GM04504 (cell line): ENCODE measurements at places on chromosomes 1 and 21.

DNA sequence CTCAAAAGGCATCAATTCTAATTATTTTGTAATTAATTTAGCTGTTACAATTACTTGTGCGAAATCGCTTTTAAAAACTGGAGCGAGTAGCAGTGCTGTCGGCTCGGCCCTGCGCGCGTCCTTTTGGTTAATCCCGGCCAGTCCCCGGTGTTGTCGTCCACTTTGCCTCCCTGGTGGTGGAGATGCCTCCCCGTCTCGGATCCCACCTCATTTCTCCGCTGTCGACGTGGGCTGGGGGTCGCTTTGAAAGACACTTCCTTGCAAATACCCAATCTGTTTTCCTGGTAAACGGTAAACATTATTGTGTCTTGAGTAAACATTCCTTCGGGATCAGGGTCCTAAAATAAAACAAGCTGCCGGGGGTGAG is 3.7 kb downstream of the FOXD3 start:
- DNase-seq: no peak

DNA sequence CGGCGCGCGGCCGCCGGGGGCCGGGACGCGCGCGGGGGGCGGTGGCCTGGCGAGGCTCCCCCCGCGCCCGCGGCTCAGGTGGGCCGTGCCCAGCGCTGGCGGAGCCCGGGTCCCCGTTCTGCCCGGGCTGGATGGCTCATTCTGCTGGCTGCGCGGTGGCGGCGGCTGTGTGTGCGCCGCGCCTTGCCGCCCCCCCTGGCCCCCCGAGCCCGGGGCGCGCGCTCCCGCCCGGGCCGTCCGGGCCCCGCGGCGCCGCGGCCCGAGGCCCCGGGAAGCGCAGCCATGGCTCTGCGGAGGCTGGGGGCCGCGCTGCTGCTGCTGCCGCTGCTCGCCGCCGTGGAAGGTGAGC is at the start of gene EPHB2:
TSS of gene EPHB2 (plus strand) at position 139 of the 349 bp plus-strand sequence. CDS start at position 283, 144 bp downstream.
- peak; percentile 12 for DNase-seq

DNA sequence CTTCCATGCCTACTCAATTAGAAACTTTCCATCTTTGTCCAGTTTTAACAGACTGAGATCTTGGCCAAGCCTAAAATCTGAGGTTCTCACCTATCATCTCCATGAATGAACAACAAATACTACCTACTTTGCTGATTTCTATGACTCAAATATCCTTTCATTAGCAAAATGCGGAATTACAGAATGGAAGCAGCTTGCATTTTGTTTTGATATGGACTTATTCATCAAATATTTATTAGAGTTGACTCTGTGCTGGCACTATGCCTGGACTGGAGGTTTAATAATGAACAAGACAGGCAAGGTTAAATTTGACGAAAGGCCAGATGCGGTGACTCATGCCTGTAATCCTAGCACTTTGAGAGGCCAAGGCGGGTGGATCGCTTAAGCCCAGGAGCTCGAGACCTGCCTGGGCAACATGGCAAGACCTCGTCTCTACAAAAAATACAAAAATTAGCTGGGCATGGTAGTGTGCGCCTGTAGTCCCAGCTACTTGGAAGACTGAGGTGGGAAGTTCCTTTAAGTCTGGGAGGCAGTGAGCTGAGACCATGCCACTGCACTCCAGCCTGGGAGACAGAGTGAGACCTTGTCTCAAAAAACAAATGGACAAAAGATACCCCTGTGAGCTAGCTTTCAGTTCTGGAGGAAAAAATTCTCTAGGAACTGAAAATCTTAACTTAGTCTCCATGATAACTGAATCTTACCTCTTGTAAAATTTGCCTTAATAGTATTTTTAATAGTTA is 29.4 kb upstream of the SOD1 start:
- DNase-seq: peak; percentile 3

DNA sequence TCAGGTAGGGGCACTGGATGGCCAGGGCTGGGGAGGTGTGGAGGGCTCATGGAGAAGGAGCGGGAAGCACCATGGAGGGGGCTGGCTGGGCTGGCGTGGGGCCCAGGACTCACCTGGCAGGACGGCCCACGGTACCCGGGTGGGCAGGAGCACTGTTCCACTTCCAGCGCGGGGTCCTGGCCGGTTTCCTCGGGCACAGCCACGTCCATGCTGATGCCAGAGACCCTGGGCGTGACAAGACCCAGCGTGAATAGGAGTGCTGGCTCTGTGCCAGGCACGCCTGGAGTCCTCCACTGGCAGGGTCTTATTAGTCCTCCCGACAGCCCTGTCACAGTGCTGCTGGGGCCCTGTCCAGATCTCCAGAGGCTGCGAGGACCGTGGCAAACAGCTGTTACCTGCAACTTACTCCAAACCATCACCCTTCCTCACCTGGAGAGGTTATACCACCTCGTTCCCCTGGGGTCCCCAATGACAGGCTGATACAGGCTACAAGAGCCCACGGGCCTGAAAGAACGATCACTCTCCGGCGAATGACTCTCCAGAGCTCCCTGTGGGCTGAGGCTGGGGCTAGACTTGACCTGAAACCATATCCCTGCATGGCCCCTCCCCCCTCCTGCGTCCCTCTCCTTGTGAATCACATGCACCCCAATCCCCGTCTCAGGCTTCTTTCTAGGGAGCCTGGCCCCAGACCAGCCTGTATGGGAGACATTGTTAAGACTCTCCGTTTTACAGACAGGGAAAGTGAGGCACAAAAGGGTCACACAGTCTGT is 62.1 kb downstream of the HSPG2 start:
- DNase-seq: no peak

DNA sequence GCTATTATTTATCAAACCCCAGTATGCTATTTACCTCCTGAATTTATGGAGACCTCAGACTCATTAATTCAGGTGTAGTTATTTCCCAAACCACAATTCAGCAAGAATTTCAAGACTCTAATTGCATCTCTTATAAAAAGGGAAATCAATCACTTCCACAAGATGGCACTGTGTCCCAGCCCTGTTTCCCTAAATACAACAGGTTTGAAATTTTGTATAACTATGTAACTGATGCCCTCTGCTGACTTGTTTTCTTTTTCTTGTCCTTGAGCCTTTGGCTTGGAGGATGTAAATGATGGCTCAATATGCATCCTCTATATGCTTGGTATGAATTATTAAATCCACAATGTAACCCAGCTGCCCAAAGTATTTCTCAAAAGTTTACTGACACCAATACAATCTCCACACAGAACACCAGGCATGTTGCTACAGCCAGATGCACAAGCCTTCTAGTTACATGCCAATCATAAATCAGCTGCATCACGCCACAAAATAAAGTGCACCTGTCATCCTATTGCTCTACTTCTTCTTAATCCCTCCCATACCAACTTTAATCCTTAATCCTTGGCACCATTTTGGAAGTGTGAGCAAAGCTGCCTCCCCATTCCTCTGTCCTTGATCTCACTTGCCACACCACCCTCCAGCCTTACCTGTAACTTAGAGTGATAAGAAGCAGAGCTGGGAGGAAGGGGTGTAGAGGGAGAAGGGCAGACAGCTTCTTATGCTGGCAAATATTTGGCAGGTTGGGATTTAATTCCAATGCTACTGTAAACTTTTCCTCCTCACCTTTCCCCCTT is 9.0 kb downstream of the C1orf105 start:
- DNase-seq: peak; percentile 41

DNA sequence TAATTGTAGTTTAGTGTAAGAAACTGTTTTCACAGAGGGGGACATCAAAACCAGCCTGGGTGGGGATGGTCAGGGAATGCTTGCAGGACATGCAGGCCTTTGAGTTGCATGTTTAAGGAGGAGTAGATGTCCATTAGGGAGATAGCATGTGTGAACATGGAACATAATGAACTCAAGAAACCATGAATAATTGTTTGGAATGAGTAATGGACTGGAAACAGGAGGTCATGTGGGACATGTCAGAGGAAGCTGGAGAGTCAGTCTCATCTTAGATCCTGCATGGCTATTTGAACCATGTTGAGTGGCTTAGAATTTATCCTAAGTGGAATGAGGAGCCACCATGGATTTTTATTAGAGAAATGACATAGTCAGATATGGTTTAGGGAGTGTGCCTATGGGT is 86.4 kb downstream of the RPE65 start:
- no peak for DNase-seq

GRCh38 chr1:239815074-239815473 is 276.6 kb upstream of the FMN2 start:
- DNase-seq: no peak

DNA sequence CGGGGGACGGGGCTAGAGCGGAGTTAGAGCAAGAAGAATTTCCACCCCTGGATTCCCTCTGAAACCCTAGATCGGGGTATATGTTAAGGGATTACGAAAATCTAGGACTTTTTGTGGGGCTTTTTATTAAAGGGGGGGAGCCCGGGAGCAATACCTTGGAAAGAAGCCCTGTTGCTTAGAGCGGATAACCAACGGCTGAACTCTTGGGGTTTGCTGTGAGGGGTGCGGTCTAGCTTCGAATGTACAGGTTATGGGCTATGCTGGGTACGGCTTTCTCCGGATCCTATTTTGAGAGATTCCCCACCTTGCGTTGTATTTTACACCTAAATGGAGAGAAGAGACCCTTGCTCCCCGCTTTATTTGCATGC is 626 bp downstream of the DYRK3 start:
- no peak for DNase-seq

- DNase-seq: peak; percentile 63
Measured at GRCh38 chr1:62398377-62398776, 38.5 kb upstream of the USP1 start.

- DNase-seq: peak; percentile 15
Measured at GRCh38 chr1:179817789-179818188, 59.8 kb downstream of the TOR1AIP2 start.

DNA sequence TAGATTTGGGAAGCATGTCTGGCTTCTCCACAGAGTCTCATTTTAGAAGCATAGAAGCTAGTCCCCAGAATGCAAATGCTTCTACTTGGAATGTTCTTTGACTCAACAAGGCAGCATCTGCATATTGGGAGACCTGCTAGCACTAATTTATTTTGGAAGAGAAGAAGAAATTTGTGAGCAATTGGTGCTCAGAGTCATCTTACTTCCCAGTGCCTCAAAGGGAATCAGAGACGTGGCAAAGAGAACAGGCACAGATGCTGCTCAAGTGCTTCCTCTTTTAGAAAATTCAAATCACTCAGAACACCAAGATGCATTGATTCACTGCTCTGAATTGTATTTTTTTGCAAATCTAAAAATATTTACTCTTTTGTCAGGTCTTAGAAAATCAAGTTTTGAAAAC is 255.7 kb downstream of the BRINP2 start:
- DNase-seq: no peak

- no peak for DNase-seq
Measured at GRCh38 chr1:41383094-41383852, 22.0 kb downstream of the FOXO6 start.

DNA sequence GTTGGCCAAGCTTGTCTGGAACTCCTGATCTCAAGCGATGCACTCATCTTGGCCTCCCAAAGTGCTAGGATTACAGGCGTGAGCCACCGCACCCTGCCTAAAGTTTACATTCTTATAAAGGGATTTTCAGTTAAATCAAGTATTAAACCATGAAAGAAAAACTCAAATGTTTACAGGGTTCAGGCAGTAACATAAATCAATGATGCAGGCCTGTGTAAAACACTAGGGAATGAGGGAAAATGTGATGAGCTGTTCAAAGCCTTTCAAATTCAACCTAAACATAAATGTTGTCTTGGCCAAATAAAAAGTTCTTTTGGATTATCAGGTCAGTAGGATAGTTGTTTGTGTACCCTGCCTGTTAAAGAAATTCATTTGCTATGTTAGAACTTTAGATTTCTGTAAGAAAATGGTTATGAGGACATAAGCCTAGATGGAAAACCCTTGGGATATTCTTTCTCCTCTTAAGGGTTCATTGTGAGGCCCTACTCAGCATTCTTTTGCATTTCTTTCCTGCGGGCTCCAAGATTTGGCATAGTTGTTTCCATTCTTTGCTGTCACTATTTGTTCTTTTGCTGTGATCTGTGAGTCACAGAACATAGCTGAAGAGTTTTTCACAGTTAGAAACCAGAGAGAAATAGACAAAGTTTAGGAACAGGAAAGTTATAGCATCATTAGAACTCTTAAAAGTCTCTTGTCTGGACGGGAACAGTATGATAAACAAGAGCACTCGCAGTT is 8.9 kb upstream of the ZRANB2 start:
- peak; percentile 52 for DNase-seq

DNA sequence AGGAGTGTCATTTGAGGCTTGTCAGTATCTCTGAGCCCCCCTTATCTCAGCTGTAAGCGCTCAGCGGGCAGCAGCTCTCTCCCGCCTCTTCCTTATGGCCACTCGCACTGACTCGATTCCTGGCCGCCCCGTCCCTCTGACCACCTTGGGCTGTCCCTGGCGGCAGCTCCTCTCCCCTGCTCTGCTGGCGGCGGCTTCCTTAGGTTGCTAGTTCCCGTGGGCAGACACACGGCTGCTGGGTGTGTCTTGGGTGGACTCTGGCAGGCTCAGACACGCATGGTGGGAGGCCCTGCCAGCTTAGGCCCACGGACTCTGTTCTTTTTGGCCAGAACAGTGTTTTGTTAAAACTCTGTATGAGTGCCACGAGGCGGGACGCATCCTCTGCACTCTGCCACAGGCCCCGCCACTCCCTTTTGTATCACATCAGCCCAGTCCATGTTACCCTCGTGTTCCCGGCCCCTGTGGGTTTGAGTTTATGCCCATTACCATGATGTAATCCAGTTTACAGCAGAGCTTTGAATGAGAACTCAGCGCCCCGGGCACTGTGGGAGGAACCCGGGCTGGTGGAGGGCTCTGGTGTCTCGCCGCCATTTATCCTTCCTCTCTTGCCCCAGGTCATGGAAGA is 45.9 kb downstream of the COQ8A start:
- DNase-seq: no peak

GRCh38 chr1:177926201-177926600 is 43.7 kb downstream of the SEC16B start:
- DNase-seq: no peak

DNA sequence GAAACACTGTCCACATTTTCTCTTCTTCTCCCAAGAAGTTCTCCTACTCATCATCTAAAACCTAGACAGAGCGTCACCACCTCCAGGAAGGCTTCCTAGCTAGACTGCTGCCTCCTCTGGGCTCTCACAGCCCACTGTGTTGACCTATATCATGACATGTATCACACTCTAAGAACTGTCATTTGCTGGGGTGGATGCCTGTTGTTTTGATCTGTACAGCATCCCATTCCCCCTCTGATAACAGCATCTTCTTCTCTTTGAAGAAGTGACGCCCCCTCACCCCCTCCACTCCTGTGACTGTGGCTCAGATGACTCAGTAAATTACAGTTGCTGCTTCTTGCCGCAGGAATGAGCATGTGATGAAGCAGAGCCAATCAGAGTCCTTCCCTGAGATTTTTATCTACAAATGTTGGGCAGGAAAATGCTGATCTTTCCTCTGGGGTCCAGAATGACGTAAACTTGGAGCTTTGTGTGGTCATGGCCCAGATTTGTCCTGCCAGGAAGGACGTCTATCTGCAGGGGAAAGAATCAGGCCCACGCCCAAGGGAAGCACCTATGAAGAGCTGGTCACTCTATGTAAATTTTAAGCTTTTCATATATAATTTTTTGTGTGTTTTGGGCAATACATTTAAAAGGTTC is 28.0 kb upstream of the FOXO6 start:
- no peak for DNase-seq

DNA sequence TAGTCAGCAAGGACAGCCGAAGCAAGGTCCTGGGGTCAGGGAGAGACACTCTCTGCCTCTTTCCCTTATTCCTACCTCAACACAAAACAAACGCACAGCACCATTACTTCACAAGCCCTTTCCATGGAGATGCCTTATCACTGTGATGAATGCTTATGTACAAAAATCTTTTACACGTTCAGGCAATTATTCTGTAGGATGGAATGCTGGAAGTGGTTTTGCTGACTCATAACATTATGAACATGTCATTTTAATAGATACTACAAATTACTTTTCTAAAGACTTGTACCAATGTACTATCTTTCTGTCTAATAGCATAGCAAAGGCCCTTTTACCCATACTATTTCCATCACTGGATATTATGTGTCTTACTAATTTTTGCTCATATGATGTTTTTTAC is 98.4 kb downstream of the TTLL7 start:
- peak; percentile 28 for DNase-seq
